ENCODE measurements at places on chromosomes 12 and 14.

DNA sequence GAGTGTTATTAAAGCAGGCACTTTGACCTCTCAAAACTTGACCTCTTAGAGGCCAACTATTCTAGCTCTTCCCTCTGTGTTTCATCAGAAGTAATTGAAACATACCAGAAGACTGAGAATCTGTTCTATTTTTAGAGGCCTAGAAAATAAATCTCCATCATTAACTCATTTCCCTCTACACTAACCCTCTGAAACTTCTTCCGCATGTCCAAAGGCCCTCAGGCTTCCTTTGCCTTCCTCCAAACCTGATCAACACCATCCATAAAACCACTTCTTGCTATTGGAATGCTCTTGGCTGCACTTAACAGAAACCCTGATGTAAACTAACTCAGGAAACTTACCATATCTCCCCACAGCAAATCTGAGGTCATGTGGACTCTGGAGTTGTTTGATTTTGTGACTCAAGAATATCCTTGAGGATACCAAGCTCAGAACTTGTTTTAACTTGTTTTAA is 196.4 kb downstream of the RPAP3 start:
- no peak for DNase-seq

DNA sequence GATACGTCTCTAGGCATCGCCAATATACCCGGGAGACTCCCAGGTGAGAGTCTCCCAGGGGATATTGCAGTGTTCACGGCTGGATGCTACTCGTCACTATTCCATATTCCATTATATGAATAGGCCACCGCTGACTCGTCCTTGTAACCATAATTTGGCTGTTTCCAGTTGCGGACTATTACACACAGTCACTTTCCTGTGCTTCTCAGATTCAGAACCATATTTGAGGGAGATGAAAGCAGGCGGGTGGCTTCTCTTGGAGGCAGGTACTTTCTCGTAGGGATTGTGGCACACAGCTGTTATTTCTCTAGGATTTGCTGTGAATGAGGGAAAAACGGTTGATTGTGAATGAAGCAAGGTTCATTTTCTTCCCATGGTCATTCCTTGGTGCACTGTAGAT is 73.0 kb downstream of the ADGRD1 start:
- DNase-seq = no peak

GRCh38 chr14:92398888-92399636 is 76.1 kb downstream of the SLC24A4 start:
- DNase-seq = no peak

DNA sequence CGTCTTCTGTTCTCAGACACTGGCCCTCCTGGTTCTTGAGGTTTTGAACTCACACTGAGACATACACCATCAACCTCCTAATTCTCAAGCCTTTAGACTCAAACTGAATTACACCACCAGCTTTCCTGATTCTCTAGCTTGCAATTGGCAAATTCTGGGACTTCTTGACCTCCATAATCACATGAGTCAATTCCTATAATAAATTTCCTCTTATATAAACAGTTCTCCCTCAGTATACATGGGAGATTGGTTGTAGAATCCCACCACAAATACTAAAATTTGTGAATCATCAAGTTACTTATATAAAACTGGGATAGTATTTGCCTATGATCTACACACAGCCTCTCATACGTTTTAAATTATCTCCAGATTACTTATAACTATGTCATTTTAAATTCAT is 162.2 kb downstream of the DIO2 start:
- no peak for DNase-seq

DNA sequence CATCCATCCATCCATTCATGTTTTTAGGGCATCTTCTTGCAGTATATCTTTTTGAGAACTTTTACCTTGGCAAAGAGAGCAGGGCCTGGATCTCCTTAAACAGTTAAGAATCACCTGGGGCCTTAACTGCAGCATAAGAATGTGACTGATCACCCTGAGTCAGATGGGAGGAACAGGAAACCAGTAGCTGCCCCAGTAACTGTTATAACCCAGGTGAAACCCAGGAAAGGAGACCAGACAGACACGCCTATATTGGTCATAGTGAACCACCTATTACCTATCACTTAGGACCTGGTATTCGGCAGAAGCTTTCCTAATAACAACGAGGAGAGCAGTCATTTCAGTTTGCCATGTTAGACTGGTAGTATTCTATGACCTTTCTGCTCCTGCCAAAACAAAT is 43.4 kb upstream of the NR2C1 start:
- DNase-seq = no peak

DNA sequence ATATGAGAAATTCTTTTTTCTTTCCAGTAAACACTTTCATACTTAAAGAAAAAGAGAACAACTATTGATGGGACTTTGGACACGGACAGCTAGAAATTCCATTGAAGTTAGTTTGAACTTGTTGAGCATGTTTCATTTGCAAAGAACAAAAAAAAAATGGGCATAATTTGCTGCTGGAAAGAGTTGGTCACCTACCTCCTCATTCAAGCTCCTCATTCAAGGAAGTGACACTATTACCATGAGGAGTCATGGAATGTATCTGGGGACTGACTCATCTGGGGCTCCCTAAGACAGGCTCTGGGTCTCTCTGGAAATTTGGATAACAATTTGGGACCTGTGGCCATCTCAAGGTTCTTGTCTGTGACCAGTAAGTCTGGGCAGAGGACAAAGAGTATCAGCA is 50.4 kb downstream of the KICS2 start:
- no peak for DNase-seq

- DNase-seq = no peak
These were observed 20.2 kb downstream of the ATP2A2 start for GRCh38 chr12:110301065-110301806.

DNA sequence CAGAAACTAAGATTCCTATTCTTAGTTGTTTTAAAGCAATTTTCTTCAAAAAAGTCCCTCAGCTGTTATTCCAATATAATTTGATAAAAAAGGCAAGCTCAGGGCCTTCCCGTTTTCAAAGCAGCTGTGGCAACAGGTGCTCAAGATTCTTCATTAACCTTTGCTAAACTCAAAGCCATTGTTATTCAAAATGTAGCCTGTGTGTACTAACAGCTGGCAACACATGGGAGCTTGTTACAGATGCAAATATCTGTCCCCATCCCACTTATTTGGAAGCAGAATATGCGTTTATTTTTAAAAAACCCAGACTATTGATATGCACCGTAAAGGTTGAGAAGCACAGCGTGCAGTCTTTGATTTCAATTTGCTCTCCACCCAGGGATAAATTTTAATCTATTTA is 210.4 kb upstream of the SYT10 start:
- no peak for DNase-seq

GRCh38 chr14:93785423-93785822 is 2.9 kb downstream of the PRIMA1 start:
- DNase-seq = no peak

GRCh38 chr14:58138031-58138713 is 13.8 kb downstream of the ARMH4 start:
- DNase-seq = no peak

GRCh38 chr12:14665354-14666348 is 30.7 kb downstream of the GUCY2C start:
- DNase-seq = no peak

- DNase-seq = peak; percentile 17
These were observed 589.3 kb upstream of the TMEM132C start for GRCh38 chr12:127677537-127678131.

DNA sequence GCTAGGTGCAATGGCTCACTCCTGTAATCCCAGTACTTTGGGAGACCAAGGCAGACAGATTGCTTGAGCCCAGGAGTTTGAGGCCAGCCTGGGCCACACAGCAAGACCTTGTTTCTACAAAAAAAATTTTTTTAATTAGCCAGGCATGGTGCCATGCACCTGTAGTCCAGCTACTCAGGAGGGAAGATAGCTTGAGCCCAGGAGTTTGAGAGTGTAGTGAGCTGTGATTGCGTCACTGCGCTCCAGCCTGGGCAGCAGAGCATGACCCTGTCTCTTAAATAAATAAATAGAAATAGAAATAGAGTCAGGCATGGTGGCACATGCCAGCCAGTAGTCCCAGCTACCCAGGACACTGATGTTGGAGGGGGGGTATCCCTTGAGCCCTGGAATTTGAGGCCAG is 36.7 kb upstream of the CLIP1 start:
- no peak for DNase-seq

GRCh38 chr12:29547864-29548263 is 50.4 kb upstream of the OVCH1 start:
- no peak for DNase-seq
